Activated effector memory CD4-positive, alpha-beta T cell treated with anti-CD3 and anti-CD28 coated beads, Interleukin-2, amount 50 U/mL, for 16 hours (primary cell): ENCODE measurements at places on chromosomes 1 and 21.

GRCh38 chr1:67734323-67734690 is 49.3 kb downstream of the GADD45A start:
- no peak for DNase-seq

GRCh38 chr1:198922638-198923430 is 284.0 kb downstream of the PTPRC start:
- DNase-seq = no peak

DNA sequence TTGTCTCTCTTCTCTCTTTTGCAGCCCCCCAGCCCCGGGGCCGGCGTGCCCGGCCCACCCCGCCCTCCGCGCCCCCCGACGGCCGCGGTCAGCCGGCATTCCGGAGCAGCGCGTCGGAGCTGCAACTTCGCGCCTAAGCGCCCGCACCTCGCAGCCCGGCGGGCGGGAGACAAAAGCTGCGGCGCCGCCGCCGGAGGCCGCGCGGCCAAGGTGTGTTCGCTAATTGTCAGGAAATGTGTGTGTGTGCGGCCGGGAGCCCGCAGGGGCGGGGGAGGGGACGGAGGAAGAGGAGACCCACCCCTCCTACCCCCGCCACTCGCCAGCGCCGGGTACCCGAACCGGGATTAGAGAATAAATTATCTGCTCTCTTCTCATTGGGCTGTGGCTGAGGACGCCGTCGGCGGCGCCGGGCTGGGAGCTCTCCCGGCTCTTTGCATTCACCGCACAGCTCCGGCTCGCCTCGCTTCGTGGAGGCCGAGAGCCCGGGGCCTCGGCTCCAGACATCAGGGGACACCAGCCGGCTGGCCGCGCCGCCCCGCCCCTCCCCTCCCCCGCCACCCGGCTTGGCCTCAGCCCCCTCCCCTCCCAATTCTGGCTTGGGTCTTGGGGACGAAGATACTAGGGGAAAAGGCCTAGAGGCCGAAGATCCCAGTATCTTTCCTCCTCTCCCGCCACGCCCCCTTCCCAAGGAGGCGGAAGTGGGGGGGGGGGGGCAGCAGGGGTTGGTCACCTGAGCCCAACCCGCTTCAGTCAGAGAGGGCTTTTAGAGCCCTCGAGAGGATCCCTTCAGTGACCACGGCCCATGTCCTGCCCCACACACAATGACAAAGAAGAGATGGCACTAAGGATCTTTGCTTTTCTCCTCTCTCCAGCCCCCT is 1.3 kb upstream of the BLACAT1 start:
- DNase-seq = no peak

DNA sequence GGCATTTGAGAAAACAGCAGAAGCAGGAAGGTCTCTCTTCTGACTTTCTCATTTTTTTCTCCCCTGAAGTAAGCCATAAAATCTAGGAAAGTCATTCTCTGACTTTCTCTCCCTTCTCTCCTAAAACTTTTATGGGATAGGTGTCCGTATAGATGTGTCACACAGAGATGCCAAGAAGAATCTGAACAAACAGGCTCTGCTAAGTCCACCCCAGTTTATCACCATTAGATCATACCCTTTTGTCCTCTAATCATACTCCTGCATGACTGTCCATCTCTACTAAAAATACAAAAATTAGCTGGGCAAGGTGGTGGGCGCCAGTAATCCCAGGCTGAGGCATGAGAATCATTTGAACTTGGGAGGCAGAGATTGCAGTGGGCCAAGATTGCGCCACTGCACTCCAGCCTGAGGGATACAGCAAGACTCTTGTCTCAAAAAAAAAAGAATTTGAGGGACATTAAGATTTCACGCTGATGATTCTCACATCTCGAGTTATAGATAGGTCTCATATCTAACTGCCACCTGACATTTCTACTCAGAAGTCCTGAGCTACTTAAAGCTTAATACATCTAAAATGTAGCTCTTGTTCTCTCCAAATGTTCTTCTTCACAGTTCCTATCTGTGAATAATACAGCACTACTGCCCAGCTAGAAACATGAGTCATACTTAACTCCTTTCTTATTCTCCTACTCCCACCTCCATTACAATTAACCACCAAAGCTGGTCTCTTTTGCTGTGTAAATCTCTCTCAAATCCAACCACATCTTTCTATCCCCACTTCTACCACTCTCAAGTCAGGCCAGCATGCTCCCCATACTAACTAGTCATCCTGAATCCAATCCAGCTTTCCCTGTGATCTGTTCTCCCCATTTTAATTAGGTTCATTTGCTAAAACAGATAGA is 47.7 kb downstream of the ZNF644 start:
- no peak for DNase-seq

- peak; percentile 91 for DNase-seq
Observed at GRCh38 chr1:116817582-116818064, 63.4 kb downstream of the CD2 start.

DNA sequence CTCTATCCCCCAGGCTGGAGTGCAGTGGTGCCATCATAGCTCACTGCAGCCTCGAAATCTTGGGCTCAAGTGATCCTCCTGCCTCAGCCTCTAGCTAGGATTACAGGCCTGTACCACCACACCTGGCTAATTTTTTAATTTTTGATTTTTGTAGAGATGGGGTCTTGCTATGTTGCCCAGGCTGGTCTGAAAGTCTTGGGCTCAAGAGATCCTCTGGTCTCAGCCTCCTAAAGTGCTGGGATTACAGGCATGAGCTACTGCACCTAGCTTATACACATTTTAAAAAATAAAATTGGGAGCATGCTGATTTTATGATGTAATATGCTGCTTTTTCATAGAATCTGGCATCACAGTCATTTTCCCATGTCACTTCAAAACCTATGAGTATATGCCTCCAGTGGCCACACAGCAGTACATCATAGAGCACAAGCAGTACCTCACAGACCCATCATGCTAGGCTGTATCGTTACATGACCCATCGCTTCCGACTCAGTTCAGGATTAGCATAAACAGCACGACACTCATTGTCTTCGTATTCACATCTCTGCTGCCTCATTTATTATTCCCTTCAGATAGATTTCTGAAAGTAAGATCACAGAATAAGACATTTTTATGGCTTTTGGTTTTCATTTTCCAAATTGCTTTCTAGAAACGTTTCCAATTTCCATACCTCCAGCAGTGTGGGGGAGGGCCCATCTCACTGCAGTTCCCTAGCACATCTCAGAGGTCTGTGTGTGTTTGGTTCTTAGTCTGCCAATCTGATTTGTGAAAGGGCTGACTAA is 35.9 kb upstream of the CCSAP start:
- DNase-seq = no peak

- no peak for DNase-seq
Observed at GRCh38 chr1:19198820-19199219, 11.2 kb downstream of the UBR4 start.

- no peak for DNase-seq
Observed at GRCh38 chr1:234495231-234495990, 16.4 kb upstream of the TARBP1 start.

GRCh38 chr1:93007941-93008577 is 46.8 kb upstream of the DIPK1A start:
- DNase-seq = no peak

GRCh38 chr1:201305815-201306214 is 22.5 kb downstream of the PKP1 start:
- no peak for DNase-seq

DNA sequence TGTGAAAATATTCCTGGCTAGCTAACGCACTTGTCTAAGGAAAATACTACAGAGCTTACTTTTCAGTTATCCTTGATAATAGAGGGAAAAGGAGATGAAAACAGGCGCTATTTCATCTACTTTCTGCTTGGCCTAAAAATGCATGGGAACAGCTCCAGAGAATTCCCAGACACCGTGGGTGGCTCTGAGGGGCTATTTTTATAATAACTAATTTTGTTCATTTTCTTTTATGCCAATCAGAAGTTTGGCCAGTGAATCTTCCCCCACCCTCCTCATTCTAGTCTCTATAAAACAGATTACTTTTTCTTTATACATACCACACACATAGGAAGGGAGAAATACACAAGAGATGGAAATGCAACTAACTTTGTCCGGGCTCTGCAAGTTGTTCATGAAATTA is 322.9 kb downstream of the SETD4 start:
- DNase-seq = no peak

- DNase-seq = no peak
Observed at GRCh38 chr1:84841971-84842370, 51.0 kb downstream of the LPAR3 start.

DNA sequence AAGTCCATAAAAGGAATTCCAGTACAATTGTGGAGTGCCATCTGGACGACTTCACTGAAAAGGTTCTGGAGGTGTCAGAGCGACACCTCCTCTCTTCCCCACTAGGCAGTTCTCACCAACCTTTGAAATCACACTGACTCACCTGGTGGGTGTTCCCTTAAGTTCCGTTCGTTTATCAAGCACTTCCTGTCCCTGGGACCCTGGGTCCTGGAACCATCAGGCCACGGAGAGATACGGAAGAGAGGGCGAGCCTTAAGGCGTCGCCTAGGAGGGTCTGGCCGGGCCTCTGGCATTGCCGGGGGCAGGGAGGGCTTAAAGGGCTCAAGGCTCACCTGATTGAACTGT is 317 bp downstream of the SPAG17 start:
- DNase-seq = no peak

DNA sequence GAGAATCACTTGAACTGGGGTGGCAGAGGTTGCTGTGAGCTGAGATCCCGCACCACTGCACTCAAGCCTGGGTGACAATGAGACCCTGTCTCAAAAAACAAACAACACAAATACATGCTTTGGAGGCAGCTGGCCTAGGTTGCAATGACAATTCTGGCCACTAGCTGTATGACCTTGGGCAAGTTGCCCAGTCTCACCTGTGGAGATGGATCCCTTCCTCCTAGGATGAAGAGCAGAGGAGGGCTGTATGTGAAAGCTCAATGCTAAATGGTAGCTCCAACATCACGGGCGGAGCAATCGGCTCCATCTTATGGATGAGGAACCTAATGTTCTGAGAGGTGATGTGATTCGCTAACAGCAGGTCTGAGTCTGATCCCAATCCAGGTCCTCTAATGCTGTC is 20.6 kb downstream of the ADORA1 start:
- DNase-seq = no peak

GRCh38 chr1:193031431-193031830 is 27.7 kb downstream of the UCHL5 start:
- no peak for DNase-seq

- no peak for DNase-seq
Observed at GRCh38 chr1:166855558-166855957, 16.3 kb downstream of the POGK start.

GRCh38 chr21:31943561-31943960 is 70.7 kb downstream of the HUNK start:
- no peak for DNase-seq

DNA sequence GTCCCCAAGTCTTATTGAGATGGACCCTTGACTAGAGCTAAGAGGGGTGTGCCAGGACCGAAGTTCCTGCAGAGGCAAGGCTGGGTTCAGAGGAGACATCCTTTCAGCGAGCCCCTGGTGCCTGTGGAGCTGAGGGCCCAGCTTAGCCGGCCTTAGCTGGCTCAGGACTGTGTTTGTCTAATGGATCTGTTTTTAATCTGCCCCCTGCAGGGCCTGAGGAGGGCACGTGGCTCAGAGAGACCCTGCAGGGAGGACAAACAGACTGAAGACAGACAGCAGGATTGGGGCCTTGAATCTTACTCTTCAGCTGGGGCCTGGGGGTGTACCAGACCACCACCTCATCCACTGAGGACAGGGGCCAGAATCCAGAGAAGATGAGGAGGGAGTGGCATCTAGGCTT is 1.6 kb downstream of the CRABP2 start:
- no peak for DNase-seq

DNA sequence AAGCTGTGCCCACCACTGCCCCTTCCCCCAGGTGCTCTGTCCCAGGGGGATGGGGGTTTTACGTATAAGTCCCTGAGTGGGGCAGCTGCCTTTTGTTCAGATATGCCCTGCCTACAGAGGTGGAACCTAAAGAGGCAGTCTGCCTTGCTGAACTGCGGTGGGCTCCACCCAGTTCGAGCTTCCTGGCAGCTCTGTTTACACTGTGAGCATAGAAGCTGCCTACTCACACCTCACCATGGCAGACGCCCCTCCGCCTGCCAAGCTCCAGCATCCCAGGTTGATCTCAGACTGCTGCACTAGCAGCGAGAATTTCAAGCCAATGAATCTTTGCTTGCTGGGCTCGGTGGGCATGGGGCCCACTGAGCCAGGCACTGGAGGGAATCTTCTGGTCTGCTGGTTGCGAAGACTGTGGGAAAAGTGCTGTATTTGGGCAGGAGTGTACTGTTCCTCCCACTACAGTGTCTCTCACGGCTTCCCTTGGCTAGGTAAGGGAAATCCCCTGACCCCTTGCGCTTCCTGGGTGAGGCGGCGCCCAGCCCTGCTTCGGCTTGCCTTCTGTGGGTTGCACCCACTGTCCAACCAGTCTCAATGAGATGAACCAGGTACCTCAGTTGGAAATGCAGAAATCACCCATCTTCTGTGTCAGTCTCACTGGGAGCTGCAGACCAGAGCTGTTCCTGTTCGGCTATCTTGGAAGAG is 17.6 kb upstream of the RWDD3 start:
- DNase-seq = peak; percentile 68

DNA sequence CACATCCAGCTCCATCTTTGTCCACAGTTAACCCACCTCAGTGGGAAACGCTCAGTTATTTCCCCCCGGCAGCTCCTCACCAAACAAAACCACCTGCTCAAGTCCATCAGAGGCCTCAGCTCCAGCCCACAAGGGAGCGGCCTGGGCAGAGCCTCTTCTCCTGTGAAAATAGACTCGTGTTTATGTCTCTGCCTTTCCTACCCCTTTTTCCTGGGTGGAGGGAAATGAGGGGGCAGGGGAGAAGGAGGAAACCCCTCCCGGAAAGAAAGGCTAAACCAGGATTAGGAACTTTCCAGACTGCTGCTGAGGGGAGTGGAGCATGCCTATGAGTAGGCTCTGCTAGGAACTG is 81.6 kb downstream of the PAX7 start:
- DNase-seq = no peak

- DNase-seq = no peak
Observed at GRCh38 chr1:74193908-74194307, 4.1 kb downstream of the LRRIQ3 start.

GRCh38 chr1:167832693-167833092 is 81.2 kb downstream of the ADCY10 start:
- no peak for DNase-seq

GRCh38 chr1:17502326-17502778 is 37.1 kb upstream of the ARHGEF10L start:
- peak; percentile 74 for DNase-seq

- no peak for DNase-seq
Observed at GRCh38 chr1:47021070-47021469, 2.4 kb upstream of the CYP4X1 start.

DNA sequence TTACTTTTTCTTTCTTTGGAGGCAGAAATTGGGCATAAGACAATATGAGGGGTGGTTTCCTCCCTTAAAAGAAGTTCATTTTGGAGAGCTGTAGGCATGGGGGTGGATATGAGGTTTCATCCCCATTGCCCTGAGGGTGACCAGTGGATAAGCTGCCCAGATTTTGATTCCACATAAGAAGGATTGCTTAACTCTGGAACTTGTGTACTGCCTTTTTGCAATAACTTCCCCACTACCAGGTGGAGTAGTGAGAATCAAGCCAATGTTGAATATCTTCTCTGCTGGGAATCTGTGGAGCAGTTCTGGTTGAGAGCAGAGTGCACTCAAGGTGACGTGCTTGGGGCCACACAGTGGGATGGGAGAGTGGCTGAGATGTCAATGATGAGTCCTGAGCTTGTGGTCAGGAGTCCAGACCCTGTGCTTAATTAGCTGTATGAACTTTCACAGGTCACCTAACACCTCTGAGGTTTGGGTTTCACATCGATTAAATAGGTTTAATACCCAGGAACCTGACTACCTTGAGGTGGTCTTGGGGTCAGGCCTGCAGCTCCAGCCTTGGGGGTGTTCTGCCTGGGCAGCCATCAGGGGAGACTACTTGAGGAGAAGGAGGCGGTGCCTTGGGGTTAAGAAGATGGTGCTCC is 152.9 kb downstream of the FCRL5 start:
- no peak for DNase-seq
